ENCODE measurements at places on chromosomes 7 and 10. TPM values are rescaled to one million over a fixed set of nuclear protein-coding genes. Genes with fewer than 3 reads are reported as not detected.

The TDRD1 gene
- not detected for total RNA-seq

The HIPK2 gene
- total RNA-seq: 146 TPM

The METTL27 gene
- total RNA-seq: 13.5 TPM

GRCh38 chr7:87831097-87831496, 45.1 kb downstream of the SLC25A40 start:
- peaks cover 8% of the 10 kb centered on the region for H3K4me1 ChIP-seq
- H3K36me3 ChIP-seq: peaks cover 4% of the 10 kb centered on the region
- DNase-seq: no peak
- H3K4me3 ChIP-seq: no peak overlapping the region
- no peak overlapping the region for H3K27ac ChIP-seq

- no peaks in the 10 kb centered on the region for H3K4me1 ChIP-seq
- H3K4me3 ChIP-seq: no peak overlapping the region
- no peaks in the 10 kb centered on the region for H3K27me3 ChIP-seq
- H3K36me3 ChIP-seq: no peaks in the 10 kb centered on the region
- no peak for DNase-seq
Observed at GRCh38 chr7:18302097-18302496, 193.5 kb upstream of the HDAC9 start.

- H3K4me3 ChIP-seq: no peak overlapping the region
- H3K27me3 ChIP-seq: no peaks in the 10 kb centered on the region
- no peak for DNase-seq
- no peaks in the 10 kb centered on the region for H3K4me1 ChIP-seq
Observed at GRCh38 chr10:5159126-5159525, 25.8 kb downstream of the AKR1C8 start.

DNA sequence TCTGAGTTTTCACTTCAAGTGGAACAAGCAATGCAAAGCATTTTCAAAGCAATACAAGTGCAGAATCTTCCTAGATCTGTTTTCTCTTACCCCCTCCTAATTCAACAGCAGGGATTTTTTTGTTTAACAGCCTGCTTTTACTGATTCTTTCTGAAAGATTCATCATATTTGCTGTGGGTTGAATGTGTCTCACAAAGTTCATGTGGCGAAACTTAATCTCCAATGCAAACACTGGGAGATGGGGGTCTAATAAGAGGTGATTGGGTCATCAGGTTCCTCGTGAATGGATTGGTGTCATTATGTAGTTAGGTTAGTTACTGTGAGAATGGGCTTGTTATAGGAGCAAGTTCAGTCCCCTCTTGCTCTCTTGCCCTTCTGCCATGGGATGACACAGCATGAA, 107.6 kb downstream of the CNNM2 start:
- H3K4me3 ChIP-seq: no peak overlapping the region
- no peaks in the 10 kb centered on the region for H3K27me3 ChIP-seq
- no peak for DNase-seq
- H3K36me3 ChIP-seq: peaks cover 1% of the 10 kb centered on the region
- no peak overlapping the region for H3K27ac ChIP-seq

- no peaks in the 10 kb centered on the region for H3K36me3 ChIP-seq
- no peak for DNase-seq
- H3K27me3 ChIP-seq: peaks cover 48% of the 10 kb centered on the region
- no peaks in the 10 kb centered on the region for H3K4me1 ChIP-seq
- no peak overlapping the region for H3K27ac ChIP-seq
Observed at GRCh38 chr7:122289426-122289825, 15.1 kb downstream of the FEZF1 start.

DNA sequence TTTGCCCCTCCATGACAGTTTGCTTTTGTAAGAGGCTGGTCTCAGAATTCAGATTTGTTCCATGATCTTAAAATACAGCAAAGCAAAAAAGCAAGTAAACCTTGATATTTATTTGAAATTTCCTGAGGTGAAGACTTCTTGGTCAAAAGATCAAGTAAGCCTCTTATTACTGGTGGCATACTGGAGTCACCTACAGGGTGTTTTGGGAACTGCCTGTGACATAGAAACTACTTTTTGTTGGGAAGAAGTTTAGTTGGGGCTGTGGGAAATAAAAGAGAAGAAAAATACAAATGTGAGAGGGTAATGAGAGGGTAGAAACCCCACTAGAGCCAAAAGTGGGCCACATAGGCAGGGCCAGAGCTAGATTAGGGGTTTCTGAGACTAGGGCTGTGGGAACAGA, 217.9 kb downstream of the OTUD1 start:
- no peak overlapping the region for H3K27ac ChIP-seq
- DNase-seq: no peak
- H3K4me1 ChIP-seq: peaks cover 3% of the 10 kb centered on the region
- no peaks in the 10 kb centered on the region for H3K36me3 ChIP-seq
- no peak overlapping the region for H3K4me3 ChIP-seq

DNA sequence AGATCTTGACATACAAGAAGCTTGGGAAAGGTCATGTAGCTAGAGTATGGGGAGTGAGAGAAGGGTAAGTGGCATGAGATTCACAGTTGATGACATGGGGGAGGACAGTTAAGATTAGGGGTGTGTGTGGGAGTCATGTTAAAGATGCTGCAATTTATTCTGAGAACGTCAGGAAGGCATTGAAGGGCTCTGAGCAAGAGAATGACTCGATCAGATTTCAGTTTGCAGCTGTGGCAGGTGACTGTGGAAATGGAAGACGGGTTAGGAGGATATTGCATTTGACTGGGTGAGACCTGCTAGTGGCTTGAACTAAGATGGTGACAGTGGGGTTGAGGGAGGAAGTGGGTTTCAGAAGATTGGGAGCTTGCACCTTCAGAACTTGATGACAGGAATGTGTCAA, 5.6 kb downstream of the CDC123 start:
- H3K27ac ChIP-seq: no peak overlapping the region
- no peak overlapping the region for H3K4me3 ChIP-seq
- no peak for DNase-seq
- no peaks in the 10 kb centered on the region for H3K27me3 ChIP-seq
- peaks cover 19% of the 10 kb centered on the region for H3K36me3 ChIP-seq
